Globus pallidus (tissue), 1 donor: ENCODE measurements at places on chromosomes 16 and 17.

DNA sequence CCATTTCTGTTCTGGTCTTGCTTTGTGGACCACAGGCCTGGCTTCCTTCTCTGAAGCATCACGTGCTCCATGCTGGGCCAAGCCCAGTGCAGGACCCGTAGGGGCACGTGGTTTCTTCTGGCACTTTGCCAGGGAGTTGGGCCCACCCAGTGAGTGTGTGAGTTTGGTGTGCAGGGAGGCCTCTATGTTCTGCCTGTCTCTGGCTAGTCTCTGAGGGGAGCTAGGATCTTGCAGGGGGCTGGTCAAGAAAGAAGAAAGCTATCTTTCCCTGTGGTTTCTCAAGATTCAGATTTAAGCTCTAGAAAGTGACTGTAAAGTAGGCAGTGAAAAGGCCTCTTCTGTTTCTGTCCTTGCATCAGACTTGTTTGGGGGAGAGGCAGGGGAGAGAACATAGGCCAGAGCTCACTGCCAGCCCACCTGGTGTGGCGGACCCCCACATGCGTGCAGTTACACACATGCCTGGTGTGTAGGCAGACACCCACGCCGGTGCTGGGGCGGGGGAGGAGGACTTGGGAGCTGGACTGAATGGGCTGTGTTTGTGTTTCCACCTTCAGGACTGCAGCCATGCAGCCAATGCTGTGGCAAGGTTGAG is 11.8 kb downstream of the LASP1 start:
- no peak for DNase-seq

DNA sequence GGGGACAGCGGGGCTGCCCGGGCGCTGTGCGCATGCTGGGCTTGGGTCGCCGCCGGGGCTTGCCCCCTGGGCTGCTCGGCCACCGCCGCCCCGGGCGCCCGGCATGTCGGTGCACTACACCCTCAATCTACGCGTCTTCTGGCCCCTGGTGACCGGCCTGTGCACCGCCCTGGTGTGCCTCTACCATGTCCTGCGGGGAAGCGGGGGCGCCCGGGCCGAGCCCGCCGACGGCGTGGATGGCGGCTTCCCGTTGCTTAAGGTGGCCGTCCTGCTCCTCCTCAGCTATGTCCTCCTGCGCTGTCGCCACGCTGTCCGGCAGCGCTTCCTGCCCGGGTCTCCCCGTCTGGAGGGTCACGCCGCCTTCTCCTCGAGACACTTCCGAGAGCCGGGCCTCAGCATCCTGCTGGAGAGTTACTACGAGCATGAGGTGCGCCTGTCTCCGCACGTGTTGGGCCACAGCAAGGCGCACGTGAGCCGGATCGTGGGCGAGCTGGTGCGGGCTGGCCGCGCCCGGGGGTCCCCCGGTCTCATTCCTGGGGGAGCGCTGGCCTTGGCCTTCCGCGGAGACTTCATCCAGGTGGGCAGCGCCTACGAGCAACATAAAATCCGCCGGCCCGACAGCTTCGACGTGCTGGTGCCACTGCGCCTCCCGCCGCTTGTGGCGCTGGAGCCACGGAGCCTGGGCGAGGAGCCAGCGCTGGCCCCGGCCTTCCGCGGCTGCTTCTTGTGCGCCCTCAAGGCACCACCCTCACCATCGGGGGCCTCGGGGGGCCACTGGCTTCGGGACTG is 789 bp downstream of the ITPRIPL2 start:
- DNase-seq: no peak

DNA sequence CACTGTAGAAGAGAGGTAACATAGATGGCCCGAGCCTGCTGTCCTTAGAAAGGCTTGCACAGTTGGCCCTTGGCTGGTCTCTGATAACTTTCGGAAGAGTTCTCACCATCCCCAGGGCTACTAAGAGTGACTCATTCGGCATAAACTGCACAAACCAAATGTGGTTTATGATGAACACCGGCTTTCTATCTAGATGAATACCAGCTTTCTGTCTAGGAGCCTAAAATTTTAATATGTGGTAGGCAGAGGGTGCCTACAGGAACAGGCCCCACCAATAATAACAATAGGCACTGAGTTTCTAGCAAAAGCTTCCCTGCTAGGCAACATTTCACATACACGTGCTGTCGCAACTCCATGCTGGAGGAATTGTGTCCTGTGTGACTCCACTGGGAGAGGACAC is 15.4 kb downstream of the CNOT1 start:
- DNase-seq: no peak

DNA sequence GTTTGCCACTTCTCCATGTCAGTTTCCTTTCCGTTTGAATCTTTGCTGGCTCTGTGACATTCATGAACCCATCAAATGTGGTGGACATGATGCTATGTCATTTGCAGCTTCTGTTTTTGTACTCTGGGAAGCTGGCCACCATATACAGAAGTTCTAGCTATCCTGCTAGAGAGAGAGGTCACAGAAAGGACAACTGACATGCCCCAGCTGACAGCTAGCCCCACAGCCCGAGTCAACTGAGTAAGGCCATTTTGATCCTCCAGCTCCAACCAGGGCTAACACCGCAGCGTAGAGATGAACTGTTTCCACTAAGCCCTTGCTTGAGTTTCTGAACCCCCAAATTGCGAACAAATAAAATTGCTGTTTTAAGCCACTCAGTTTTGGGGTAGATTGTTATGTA is 33.8 kb downstream of the CCDC42 start:
- DNase-seq: no peak

- DNase-seq: no peak
Observed at GRCh38 chr16:2083409-2083808, 35.6 kb downstream of the TSC2 start.

DNA sequence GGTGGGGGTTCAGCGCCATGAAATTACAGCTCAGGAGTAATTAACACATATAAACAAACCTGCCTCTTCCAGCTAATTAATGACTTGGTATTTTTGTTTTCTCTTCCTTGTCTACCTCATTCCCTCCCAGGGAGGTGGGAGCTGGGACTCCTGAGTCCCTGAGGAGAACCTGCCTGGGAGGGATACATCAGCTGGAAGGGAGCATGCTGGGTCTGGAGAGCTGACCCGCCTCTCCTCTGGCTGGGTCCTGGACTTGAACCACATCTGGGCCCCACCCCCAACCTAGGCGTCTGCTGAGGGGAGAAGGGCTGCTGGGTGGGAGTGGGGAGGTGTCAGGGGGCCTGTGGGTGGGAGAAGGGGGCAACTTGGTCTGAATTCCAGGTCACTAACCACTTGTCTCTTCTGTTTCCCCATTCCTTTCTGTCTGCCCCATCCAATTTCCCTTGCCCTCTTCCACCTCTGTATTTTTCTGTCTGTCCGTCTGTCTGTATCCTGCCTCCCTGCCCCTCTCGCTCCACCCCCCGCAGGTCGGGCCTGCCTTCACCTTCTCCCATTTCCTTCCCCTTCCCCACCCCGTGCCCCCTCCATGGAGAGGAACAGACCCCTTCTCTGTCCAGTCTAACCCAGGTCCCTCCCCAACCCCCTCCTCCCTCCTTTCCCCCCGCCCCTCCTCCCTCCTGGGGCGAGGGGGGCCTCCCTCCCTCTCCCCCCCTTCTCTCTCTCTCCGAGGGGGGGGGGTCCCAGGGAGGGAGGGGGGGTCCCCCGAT is at the start of gene NLGN2:
NLGN2 (plus strand) TSS at position 361 of the 767 bp plus-strand sequence. CDS start 411 bp downstream, outside the sequence.
- no peak for DNase-seq

DNA sequence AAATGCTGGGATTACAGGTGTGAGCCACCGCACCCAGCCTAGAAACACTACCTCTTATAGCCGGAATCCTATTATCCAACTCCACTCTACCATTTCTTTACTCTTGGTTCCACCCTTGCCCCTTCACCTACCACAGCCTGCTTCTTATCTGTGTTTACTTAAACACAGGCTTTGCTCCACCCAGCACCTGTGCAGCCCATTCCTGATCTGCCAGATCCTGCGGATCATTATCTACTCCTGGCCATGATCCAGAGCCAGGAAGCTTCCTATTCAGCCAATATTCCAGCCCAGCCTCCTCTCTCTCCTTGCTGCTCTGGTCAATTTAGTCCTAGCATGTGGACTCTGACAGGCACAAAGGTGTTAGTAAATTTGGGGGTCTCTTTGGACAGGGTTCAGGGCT is 98.8 kb upstream of the MED13 start:
- DNase-seq: no peak

- no peak for DNase-seq
Observed at GRCh38 chr17:4939546-4939795, 375 bp downstream of the SLC25A11 start.

DNA sequence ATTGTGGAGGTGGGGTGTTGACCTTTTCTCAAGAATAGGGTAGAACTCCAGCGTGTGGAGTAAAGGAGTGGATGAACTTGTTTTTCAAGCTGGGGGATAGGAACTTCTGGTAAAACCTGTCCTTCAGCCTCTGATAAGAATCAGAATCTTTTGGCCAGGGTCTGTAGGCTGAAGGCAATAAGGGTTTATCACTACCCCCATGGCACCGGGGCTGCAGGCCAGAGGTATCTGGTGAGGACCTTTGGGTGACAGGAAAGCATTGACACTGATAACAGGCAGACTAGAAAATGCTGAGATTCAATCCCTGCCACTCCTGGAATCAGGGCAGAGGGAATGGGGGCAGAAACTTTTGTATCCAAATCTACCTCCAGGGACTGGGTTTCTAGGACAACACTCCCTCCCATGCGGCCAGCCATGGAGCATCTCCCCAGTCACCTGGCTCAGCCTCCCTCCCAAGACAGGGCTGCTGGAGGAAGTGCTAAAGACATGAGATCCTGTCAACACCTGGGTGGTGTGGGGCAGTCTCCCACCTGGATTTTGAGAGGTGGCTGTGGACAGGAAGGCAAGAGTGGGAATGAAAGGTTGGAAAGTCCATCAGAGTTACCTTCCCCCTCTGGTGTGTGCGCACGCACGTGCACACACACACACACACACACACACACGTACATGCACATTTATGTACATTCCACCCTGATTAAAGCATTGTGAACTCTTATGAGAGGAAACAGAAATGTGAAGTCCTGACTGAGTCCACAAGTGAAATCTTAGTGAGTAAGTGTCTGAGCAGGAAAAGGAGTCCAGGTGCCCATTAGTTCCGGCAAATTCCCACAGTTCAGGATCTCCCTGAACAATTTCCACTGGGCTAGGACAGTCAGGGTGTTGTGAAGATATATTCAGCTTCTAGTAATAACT is 53.1 kb upstream of the MARCHF10 start:
- DNase-seq: no peak

DNA sequence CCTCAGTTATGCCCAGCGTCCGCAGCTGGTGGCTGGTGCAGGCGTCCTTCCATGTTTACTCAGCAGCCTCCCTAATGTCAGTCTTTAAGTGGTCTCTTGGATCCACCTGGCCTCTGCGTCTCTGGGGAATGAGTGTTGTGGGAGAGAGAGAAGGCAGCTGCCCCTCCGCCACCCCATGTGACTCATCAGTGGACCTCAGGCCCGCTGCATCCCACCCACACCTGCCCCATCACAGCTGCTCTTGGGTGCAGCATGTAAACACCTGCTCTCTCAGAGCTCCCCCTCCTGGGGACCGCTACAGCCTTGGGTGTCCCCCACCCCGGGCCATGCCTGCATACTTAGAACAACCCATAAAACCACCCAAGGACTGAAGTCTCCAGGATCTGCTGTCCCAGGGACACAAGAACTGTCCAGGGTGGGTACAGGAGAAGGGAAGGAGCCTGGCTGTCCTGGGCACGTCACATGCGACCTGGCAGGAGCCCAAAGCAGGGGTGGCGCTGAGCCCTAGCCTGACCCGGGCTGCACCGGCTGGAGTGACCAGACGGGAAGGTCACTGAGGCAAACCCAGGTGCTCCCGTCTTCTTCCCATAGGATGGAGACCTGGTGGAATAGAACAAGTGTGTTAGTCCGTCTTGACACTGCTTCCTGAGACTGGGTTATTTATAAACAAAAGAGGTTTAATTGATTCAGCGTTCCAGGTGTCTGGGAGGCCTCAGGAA is 4.2 kb downstream of the C16orf90 start:
- no peak for DNase-seq

DNA sequence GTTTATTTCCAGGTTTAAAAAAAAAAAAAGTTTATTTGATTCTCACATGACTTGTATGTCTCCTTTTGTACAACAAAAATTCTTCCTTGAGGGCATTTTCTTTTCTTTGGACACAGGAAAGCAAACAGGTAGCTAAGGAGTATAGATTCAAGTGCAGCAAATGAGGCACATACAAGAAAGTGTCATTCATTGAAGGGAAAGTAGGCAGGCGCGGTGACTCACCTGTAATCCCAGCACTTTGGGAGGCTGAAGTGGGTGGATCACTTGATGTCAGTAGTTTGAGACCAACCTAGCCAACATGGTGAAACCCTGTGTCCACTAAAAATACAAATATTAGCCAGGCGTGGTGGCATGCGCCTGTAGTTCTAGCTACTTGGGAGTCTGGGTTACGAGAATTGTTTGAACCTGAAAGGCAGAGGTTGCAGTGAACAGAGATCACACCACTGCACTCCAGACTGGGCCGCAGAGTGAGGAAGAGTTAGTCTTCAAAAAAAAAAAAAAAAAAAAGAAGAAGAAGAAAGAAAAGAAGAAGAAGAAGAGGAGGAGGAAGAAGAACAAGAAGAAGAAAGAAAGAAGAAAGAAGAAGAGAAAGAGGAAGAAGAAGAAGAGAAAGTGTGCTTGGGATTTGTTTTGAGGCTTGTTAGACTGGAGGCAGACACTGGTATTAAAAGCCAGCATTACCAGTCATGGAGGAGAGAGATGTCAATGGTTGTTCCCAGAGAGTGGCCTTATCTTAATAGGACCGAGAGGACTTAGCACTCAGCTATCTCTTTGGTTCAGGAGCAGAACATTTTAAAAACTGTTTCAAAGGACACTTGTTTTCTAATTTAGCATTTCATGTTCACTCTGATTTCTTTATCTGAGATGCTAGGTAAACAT is 19.7 kb downstream of the GINS3 start:
- no peak for DNase-seq

DNA sequence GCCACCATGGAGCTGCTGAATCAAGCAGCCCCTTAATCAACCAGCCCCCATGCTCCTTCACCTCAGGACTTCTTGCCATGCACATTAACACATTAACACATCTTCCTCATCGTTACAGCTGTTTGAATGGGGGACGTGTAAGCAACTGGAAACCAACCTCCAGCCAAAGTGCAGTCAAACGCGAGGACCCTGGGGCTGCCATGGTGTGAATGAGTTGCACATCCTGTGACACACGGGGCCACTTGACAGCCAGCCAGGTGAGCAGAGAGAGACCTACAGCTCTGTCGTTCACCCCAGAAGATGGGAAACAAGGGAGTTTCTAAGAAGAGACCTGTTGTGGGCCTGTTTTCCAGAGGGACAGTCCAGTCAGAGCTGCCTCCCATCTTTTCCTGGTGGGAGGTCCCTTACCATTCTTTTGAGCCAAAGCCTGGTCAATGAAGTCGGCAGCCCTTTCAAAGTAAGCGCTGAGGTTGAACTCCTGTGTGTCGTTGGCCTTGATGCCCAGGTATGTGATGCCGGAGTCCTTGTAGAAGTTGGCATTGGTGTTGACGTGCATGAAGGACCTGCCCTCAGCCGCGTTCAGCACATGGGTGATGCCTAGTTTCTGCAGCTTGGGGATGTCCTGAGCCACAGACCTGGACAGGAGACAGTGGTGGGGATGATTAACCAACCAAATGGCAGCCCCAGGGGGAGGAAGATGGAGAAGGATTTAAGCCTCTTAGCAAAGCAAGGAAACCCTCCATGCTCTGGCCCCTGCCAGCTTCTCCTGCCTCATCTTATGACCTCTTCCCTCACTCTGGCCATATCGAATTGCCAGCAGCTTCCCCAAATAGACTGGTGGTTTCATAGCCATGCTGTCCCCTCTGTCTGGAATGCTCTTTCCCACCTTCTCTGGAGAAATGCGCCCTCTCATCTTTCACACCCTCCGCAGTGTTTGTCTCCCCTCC is 4.2 kb downstream of the DUSP3 start:
- DNase-seq: no peak

GRCh38 chr16:69166221-69166833 is 20.6 kb upstream of the SNTB2 start:
- no peak for DNase-seq
